Psoas muscle (tissue), 8 donors: ENCODE measurements at places on chromosomes 2 and 18.

DNA sequence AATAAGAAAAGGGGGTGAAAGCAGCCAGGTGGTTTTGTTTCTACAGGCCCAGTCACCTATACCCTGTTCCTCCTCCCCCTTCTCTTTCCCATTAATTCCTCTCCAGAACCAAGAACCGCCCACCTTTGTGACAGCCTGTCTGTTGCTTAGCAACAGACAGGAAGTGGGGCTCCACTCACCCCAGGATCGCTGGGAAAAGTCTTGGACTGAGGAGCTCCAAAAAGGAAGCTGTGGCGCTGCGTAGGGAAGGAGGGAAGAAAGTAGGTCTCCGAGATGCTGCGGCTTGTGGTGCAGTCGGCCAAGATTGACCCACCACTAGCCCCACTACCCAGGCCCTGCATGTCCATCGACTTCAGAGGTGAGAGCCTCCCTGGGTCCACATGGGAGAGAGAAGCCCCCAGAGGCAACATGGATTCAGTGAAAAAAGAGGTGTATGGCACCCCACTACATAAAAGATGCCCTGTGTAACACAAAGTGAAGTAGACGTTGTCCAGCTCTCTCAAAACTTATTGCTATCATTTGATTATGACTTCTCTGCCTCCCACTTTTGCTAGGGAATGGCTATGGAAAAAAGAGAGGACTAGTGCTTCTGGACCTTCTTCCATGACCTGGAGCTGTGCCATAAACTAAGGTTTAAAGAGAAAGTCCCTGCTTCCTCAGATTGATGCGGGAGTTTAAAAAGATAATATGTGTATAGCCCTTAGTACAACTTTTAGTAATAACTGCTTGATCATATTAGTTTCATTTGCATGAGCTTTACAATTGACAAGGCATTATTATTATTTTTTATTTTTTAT is at the start of gene FER1L5:
Gene FER1L5 (plus strand): TSS at position 201 of the 797 bp plus-strand sequence. CDS start 73 bp downstream, at position 274.
- no peak for DNase-seq

GRCh38 chr2:151042964-151043363 is 218.7 kb downstream of the RBM43 start:
- DNase-seq: no peak

- no peak for DNase-seq
Measured at GRCh38 chr2:96584017-96584416, 47.5 kb downstream of the ARID5A start.

- no peak for DNase-seq
Measured at GRCh38 chr2:213545964-213546475, 261.8 kb downstream of the SPAG16 start.

DNA sequence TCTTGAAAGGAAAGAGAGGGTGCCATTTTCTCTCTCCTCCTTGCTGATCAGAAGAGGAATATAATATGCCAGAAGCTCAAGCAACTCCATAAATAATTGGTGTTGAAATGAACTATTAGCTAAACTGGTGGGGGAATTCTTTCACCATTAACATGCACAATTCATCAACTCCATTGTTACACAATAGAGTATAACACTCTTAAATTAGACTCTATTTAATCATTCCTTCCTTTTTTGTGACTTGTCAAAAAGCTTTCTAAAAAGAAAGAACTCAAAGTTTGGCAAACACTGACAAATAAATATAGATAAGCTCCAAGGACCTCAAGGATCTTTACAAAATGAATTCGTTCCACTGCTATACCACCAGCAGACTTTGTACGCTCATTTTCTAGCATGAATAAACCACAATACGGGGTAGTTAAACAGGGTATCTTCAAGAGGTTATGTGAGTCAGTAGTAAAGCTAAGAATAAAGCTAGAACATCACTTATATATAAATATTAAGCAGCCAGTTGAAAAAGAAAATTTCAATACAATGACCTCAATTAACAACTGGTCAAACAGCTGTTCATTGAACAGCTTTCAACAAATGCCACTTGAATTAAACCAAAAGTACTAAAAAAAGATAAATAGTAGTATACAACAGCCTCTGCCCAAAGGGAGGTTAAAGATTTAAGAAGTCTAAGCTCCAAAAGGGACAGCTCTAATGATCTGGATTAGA is 6.4 kb downstream of the TRAK2 start:
- no peak for DNase-seq

DNA sequence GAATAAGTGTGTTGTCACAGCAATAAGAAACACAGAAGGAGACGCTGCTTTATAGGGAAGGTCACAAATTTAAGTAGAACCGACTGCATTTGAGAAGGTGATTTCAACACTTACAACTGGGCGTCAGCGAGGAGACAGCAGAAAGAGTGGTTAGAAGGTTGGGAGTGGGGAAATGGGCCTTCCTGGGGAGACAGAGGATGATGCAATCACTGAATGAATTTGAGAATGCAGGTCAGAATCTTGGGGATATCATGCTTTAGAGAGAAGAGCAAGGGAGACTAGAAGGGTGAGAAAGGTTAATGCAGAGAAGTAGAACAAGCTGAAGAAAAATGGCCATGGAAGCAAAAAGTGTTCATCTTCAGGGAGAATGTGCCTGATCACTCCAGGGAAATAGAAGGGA is 616.1 kb upstream of the FAM98A start:
- DNase-seq: no peak

- DNase-seq: no peak
Measured at GRCh38 chr2:162075689-162076132, 1.7 kb upstream of the DPP4 start.
